ENCODE measurements at places on chromosomes 7 and 10.

DNA sequence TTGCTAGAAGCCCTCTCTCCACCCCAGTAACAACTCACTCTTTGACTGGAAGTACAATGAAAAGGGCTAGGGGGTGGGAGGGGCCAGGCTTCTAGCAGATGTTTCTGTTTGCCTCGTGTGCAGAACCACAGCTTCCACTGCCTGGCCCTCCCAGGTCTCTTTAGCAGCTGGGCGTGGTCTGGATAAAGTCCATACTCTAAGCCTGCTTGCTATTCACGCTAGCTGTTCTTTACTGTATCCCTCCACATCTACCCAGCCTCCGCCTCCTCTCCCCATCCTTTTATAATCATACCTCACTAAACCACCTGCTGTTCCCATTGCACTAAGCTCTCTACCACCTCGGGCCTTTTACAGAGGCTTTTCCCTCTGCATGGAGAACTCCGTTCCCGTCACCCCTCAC, 288.8 kb downstream of the CAMK1D start:
- no peaks in the 10 kb centered on the region for H3K4me1 ChIP-seq
- H3K27me3 ChIP-seq = no peaks in the 10 kb centered on the region
- no peak for DNase-seq
- no peak overlapping the region for H3K4me3 ChIP-seq
- H3K36me3 ChIP-seq = no peaks in the 10 kb centered on the region
- H3K27ac ChIP-seq = no peak overlapping the region

DNA sequence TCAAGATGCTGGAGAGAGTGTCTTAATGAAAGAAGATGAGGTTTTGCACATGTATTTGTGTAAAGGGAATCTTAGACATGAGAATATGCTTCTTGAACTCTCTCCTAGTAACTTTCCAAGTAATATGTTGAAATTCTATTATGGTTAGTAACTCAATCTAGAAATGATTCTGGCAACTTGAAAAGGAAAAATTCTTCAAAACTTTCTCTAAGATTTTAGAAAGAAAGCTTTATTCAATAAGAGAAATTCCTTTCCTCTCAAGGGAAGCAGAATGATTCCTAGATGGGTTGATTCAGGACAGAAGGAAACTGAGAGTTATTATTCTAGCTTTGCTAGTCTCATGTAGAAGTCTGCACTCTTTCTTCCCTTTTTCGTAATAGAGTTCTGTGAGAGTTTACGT, 364.3 kb upstream of the PLXDC2 start:
- H3K4me3 ChIP-seq = no peak overlapping the region
- DNase-seq = no peak
- H3K27me3 ChIP-seq = no peaks in the 10 kb centered on the region
- H3K27ac ChIP-seq = no peak overlapping the region

GRCh38 chr10:46025406-46025805, 5.0 kb downstream of the NCOA4 start:
- no peaks in the 10 kb centered on the region for H3K36me3 ChIP-seq
- H3K4me1 ChIP-seq = peaks cover 85% of the 10 kb centered on the region
- DNase-seq = no peak
- H3K4me3 ChIP-seq = no peak overlapping the region
- no peaks in the 10 kb centered on the region for H3K27me3 ChIP-seq

DNA sequence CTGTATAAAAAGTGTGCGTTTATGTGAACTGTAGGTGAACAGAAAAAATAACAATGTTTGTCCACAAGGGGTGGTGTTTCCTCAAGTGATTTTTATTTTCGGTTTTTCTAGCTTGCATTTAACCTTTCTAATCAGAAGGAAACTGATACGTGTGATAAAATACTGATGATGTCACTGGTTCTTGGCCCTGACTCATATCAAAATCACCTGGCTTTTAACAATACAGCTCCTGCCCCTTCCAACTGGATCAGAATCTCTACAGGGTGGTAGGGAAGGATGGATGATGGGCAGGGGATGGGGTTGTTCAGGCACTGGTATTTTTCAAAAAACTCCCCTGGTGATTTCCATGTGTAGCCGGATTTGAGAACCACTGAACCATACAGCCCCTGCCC, 10.9 kb downstream of the NPFFR1 start:
- H3K27me3 ChIP-seq = no peaks in the 10 kb centered on the region
- no peaks in the 10 kb centered on the region for H3K36me3 ChIP-seq
- DNase-seq = no peak
- H3K27ac ChIP-seq = no peak overlapping the region

DNA sequence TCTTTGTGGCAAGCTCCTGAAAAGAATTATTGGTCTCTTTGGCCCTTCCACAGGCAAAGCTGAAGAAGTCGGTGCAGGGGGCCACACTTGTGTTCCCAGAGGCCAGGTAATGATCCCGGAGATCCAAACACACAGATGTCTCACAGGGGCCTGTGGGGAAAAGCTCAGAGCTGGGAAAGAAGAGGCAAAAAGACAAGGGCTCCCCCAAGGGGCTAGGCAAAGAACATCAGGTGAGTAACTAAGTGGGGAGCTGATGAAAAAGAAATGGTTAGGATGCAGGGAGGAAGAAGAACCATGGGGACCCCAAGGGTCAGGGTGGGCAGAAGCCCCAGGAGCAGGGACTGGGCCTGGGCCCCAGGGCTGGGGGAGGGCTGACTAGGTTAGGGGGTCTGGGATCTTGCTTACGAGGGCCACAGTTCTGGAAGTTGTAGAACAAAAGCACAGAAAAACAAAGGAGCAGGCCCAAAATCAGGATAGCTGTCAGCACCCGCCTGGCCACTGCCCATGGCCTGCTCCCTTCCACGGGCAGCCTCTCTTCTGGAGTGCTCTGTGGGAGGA, 1.1 kb downstream of the KEL start:
- no peaks in the 10 kb centered on the region for H3K4me1 ChIP-seq
- H3K27me3 ChIP-seq = no peaks in the 10 kb centered on the region
- H3K27ac ChIP-seq = no peak overlapping the region
- H3K4me3 ChIP-seq = no peak overlapping the region
- DNase-seq = no peak

GRCh38 chr10:11782793-11783557, 40.2 kb upstream of the PROSER2 start:
- no peak overlapping the region for H3K4me3 ChIP-seq
- H3K27me3 ChIP-seq = no peaks in the 10 kb centered on the region
- no peaks in the 10 kb centered on the region for H3K4me1 ChIP-seq
- no peaks in the 10 kb centered on the region for H3K36me3 ChIP-seq
- H3K27ac ChIP-seq = no peak overlapping the region

- no peak for DNase-seq
- H3K4me3 ChIP-seq = no peak overlapping the region
- no peaks in the 10 kb centered on the region for H3K27me3 ChIP-seq
- peak overlapping the region; percentile 15 for H3K27ac ChIP-seq
- H3K36me3 ChIP-seq = peaks cover 42% of the 10 kb centered on the region
- H3K4me1 ChIP-seq = peaks cover 37% of the 10 kb centered on the region
Observed at GRCh38 chr7:836429-836828, 4.2 kb downstream of the SUN1 start.

DNA sequence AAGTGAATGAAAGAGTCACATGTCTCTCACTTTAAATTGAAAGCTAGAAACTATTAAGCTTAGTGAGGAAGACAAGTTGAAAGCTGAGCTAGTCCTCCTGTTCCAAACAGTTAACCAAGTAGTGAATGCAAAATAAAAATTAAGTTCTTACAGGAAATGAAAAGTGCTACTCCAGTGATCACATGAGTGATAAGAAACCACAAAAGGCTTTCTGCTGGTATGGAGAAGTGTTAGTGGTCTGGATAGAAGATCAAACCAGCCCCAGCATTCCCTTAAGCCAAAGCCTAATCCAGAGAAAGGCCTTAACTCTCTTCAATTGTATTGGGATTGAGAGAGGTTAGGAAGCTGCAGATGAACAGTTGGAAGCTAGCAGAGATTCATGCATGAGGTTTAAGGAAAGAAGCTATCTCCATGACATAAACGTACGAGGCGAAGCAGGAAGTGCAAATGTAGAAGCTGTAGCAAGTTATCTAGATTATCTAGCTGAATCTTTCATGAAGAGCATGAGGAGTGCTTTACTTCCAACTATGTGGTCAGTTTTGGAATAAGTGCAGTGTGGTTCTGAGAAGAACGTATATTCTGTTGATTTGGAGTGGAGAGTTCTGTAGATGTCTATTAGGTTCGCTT, 261.6 kb downstream of the MDFIC start:
- no peaks in the 10 kb centered on the region for H3K27me3 ChIP-seq
- no peaks in the 10 kb centered on the region for H3K36me3 ChIP-seq
- H3K27ac ChIP-seq = no peak overlapping the region

DNA sequence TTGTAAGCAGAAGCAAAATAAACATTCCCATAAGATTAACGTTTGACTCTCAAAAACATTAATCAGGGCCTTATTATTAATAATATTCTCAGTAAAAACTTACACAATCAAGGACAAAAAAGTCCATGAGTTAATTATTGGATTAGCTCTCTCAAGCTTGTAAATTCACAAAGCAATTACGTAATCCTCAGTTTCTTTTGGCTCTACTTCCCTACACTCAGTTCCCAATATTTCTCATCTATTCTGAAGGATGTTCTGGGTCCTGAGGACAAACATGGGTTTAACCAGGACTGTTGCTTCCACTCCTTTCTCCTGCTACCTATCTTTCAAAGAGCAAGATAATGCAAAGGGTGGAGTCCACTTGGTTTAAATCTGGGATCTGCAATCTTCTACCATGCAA, 15.1 kb downstream of the FBXL13 start:
- H3K36me3 ChIP-seq = no peaks in the 10 kb centered on the region
- DNase-seq = no peak
- no peak overlapping the region for H3K27ac ChIP-seq
- no peak overlapping the region for H3K4me3 ChIP-seq

GRCh38 chr7:111093496-111093895, 2.6 kb downstream of the LRRN3 start:
- H3K27me3 ChIP-seq = no peaks in the 10 kb centered on the region
- H3K27ac ChIP-seq = no peak overlapping the region
- no peak for DNase-seq
- peaks cover 5% of the 10 kb centered on the region for H3K4me1 ChIP-seq
- peak overlapping the region; percentile 43 for H3K4me3 ChIP-seq

DNA sequence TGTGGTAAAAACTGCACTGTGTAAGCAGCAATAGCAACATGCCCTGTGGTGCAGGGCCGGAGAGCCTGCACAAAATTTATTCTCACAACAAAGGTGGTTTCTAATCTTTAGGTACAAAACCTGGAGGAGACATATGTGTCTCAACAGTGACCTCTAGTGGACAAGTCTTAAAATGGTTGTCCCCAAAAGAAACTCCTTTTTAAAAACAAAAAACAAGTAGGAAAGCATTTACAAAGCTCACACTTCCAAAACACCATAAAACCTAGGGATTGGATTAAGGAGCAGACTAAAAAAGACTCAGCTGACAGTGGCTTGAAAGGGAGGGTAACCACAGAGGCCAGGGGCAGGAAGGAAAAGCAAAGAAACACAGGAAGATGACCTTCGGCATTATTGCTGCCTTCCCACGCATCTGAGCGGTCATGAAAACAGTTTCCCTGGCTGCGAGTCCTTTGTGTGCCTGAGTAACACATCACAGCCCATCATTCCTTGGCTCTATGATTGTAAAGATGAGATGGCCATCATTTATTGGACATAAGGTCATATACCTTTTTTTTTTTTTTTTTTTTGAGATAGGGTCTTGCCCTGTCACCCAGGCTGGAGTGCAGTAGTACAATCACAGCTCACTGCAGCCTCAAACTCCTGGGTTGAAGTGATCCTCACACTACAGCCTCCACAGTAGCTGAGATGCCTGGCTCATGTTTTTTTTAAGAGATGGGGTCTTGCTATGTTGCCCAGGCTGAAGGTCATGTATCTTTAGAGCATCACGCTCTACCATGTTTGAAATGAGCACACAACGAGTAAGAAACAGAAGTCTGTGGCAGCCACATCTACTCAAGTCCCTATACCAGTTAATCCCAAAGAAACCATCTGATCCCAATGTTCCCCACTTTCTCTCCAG, 39.5 kb downstream of the RSU1 start:
- H3K4me1 ChIP-seq = peaks cover 18% of the 10 kb centered on the region
- H3K36me3 ChIP-seq = peaks cover 20% of the 10 kb centered on the region
- H3K27me3 ChIP-seq = no peaks in the 10 kb centered on the region

DNA sequence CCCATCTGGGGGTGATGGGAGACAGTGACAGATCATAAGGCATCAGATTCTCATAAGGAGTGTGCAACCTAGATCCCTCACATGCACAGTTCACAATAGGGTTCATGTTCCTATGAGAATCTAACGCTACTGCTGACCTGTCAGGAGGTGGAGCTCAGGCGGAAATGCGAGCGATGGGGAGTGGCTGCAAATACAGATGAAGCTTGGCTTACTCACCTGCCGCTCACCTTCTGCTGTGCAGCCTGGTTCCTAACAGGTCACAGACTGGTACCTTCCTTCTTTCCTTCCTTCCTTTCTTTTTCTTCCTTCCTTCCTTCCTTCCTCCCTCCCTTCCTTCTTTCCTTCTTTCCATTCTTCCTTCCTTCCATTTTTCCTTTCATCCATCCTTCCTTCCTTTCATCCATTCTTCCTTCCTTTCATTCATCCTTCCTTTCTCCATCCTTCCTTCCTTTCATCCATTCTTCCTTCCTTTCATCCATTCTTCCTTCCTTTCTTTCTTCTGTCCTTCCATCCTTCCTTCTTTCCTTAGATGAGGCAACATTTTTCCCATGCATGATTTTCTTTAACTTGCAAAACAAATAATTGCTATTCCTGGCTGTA, 370.0 kb upstream of the AUTS2 start:
- no peaks in the 10 kb centered on the region for H3K4me1 ChIP-seq
- peaks cover 5% of the 10 kb centered on the region for H3K27me3 ChIP-seq
- H3K4me3 ChIP-seq = no peak overlapping the region
- DNase-seq = no peak

DNA sequence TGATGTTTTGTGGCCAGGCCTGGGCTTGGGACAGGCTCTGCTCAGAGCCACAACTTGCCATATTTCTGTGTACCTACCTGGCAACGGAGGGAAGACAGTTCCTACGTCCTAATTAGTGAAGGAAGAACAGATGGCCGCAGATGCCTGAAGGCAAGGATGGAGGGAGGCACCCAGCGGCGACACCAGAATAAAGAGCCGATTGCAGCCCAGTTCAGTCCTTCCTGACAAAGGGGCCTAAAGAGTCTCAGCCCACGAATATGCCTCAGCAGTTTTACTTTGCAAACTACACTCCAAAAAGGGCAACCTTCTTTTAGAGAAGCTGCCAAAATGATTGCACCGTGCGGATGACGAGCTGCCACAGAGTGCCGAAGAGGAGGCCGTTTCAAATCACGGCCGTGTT, 585.8 kb downstream of the GLRX3 start:
- no peak overlapping the region for H3K4me3 ChIP-seq
- no peaks in the 10 kb centered on the region for H3K36me3 ChIP-seq
- no peak for DNase-seq
- H3K27me3 ChIP-seq = no peaks in the 10 kb centered on the region

- no peak for DNase-seq
- no peak overlapping the region for H3K4me3 ChIP-seq
- peaks cover 21% of the 10 kb centered on the region for H3K36me3 ChIP-seq
- peaks cover 7% of the 10 kb centered on the region for H3K4me1 ChIP-seq
Observed at GRCh38 chr10:95401704-95402469, 111.1 kb upstream of the PDLIM1 start.

Measured in lower lobe of right lung (tissue), 2 donors.